Stimulated activated CD4-positive, alpha-beta T cell treated with anti-CD3 and anti-CD28 coated beads, Interleukin-2, amount 100 ng/mL, for 48 hours (primary cell): ENCODE measurements at places on chromosomes 12 and 14.

DNA sequence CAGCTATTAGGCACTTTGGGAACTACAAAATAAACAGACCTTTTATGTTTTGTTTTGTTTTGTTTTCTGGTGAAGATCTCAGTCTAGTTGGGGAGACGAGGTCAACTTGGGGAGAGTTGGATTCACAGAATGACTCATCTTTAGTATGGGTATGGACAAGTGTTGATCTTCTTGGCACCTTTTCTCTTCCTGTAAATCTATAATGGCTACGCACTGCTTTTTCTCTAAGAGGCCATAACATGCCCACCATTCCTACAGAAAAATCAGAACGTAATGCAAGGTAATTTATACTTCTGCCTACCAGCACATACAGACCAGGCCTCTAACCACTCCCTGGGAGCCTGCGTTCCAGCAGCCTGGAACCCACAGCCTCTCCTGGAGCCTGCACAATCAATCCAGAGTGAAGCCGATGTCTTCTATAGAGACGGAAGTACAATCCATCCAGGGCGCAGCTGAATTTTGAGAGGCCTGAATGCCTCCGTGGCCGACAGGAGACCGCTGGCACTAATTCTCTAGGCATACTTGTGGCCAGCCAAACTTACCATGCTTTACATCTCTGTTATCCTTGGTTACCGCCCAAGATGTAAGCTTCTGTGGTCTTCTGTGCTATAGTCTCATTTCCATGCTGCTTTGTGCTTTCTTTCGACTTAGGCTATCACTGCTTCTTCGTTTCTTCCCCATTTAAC, 717 bp downstream of the PPHLN1 start:
- DNase-seq, result no peak

GRCh38 chr12:58919231-58920101, 838 bp downstream of the LRIG3 start:
- DNase-seq, result no peak

DNA sequence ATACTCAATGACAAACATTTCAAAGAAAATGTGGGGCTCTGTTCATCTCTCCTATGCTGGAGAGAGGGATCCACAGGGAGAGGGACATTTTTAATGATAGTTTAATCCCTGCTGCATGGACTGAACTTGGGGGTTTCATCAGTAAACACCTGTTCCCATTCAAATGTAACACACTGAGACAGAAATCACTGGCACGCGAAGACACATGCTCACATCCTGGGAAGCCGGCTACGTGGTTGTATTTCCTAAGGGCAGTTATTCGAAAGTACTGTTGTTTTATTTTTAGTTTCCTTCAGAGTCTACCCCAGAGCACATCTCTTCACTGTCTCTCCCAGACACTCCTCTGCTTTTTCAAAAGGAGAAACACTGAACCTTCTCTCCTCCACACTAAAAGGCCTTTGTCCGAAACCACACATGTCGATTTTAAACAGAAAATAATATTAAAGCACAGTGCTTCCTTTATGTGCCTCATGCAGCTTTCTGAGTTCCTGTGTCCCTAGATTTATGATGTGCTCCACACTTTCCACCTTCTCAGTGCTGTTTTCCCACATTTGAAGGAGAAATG, 52.8 kb downstream of the PTHLH start:
- DNase-seq, result no peak

DNA sequence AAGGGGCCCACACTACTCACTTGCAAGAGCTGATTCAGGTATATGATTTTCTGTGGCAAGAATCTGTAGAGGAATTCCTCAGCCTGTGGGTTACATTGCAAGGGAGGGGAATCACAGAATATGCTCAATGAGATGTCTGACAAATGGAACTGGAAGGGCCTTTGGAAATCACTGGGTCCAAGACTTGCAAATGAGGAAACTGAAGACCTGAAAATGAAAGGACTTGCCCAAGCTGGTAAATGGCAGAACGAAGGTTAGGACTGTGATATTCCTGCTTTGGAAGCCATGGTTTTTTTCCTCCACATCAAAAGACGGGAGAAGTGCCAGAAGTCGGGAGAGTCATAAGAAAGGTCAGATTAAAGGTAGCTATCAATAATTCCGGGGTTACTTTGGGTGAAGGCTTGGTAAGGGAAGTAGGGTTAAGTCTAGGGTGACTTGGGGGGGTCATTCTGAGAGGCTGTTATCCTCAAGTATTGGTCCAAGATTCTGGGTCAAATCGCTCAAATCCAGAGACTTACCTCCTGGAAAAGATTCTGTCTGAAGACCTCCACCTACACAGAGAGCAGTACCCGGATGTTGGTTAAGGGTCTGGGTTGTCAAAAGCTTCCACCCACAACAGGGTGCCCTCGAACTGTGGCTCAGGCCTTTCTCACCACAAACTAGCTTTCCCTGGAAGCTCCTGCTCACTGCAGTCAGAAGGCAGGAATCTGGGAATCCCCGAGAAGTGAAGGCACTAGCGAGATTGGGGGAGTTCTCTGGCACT, 539 bp downstream of the PSME2 start:
- no peak for DNase-seq

DNA sequence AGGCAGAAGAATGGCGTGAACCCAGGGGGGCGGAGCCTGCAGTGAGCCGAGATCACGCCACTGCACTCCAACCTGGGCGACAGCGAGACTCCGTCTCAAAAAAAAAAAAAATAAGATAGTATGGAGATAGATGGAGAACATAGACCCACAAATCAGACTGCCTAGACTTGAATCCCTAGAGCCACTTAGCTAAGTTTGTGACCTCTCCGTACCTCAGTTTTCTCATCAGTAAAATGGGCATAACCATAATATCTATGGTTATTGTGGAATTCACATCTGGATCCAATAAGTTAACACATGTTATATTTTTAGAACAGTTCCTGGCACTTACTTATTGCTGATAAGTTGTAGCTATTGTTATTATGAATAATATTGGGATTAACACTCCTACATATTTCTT, 7.2 kb downstream of the PROX2 start:
- no peak for DNase-seq

DNA sequence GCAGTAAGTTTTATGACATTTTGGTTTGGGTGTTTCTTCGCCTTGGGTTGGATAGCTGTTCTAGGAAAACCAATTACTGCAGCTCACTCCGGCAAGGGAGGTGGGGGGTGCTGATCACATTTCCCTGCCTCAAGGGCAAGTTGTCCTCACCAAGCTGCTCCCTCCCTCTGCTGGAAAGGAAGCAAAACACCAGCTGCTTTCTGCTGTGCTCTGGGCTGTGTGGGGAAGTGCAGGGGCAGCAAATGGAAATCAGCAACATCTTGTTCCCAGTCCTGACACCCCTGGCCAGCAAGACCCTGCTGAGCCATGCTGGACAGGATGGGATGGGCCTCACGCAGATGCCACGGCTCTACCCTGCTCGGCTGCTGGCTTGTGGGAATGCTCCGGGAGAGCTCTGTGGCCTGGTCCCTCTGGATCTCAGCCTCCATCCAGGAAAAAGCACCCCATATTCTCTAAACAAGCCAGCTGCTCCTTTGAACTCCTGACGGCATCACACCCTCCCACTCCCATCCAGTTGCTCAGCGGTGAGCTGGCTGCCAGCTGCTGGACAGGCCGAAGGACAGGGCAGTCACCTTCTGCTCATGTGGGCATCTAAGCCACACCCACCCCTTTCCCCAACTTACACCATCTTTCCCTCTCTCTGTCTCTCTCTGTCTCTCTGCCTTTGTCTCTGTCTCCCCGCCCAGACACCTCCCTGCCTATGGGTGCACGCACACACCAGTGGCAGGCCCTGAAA, 52.4 kb upstream of the EIF5 start:
- DNase-seq, result no peak

GRCh38 chr14:60106339-60106738, 14.6 kb downstream of the PCNX4 start:
- DNase-seq, result no peak

DNA sequence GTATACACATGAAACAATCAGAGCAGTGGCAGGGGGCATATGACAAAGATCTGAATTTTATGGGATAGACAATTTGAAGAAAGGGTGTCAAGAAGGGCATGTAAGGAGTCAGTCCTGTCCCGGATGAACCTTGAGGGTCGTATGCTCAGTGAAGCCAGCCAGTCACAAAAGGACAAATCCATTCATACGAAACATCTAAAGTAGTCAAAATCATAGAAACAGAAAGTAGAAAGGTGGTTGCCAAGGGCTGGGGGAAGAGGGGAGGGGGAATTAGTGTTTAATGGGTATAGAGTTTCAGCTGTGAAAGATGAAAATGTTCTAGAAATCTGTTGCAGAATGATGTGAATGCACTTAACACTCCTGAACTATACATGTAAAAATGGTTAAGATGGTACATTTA, 157.5 kb downstream of the TGFB3 start:
- no peak for DNase-seq

- no peak for DNase-seq
Measured at GRCh38 chr12:52321418-52321817, 220 bp upstream of the KRT83 start.

- DNase-seq, result no peak
Measured at GRCh38 chr14:80780500-80780899, 161.0 kb downstream of the CEP128 start.

- DNase-seq, result no peak
Measured at GRCh38 chr14:100711493-100711892, 15.2 kb upstream of the DLK1 start.

- peak; percentile 32 for DNase-seq
Measured at GRCh38 chr12:12561371-12562015, 1.2 kb downstream of the DUSP16 start.

GRCh38 chr12:114919479-114919878, 235.5 kb upstream of the TBX3 start:
- DNase-seq, result no peak

DNA sequence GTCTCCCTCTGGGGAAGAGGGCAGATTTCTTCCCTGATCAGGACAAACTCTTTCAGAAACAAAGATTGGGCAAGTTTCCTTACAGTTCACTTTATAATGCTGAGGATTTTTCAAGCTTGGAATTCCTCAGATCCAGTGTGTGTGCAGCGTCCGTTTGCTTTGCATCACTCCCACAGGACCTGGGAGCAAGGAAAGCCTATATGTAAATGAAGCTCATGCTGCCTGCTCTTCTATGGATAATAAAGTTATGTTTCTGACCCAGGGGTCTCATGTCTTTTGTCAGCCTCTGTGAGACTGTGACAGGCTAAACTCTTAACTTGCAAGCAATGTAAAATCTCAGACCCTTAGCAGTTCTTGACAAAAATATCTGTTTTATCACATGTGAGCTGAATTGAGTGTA, 41.6 kb downstream of the TRHDE start:
- no peak for DNase-seq

DNA sequence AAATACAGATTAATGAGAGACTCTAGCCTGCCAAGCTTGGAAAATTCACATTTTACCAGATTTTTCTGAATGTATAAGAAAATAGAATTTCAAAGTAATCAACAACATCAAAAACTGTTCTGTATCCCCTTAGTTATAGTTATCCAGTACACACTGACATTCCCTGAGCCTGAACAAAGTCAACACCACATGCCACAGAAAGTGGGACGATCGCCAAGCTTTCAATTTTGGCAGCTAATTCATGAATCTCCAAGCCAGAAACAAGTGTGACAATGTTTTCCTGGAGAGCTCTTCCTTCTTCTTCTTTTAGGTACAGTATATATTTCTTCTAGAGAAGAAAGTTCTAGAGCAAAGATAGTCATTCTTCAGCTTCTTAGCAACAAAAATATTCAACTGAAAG, 290.2 kb downstream of the PRKD1 start:
- DNase-seq, result no peak

GRCh38 chr12:111529424-111530368, 69.4 kb downstream of the ATXN2 start:
- peak; percentile 44 for DNase-seq

GRCh38 chr14:26548406-26548805, 49.4 kb downstream of the NOVA1 start:
- DNase-seq, result no peak

GRCh38 chr14:68788996-68789820, 3.7 kb downstream of the ZFP36L1 start:
- peak; percentile 79 for DNase-seq

GRCh38 chr14:26395726-26396125, 202.1 kb downstream of the NOVA1 start:
- no peak for DNase-seq

DNA sequence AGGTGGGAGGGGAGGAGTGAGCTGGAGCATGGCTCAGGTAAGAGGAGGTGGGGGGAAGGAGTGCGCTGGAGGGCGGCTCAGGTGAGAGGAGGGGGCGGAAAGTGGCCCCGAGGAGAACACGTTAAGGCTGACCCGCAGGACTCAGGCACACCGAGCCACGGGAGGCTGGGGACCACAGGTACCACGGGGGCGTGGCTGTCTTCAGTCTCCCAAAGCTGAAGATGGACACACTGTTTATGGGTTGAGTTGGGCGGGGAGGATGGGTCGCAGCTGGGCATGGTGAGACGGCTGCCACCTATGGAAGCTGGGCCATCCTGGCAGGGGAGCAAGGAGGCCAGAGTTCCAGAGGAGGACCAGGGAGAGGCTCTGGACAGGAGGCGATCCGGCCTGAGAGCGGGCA, 23.5 kb downstream of the UBR7 start:
- DNase-seq, result no peak

GRCh38 chr12:116504438-116504837, 54.7 kb upstream of the MAP1LC3B2 start:
- DNase-seq, result no peak

- no peak for DNase-seq
Measured at GRCh38 chr12:39736406-39736805, 116.8 kb upstream of the ABCD2 start.

DNA sequence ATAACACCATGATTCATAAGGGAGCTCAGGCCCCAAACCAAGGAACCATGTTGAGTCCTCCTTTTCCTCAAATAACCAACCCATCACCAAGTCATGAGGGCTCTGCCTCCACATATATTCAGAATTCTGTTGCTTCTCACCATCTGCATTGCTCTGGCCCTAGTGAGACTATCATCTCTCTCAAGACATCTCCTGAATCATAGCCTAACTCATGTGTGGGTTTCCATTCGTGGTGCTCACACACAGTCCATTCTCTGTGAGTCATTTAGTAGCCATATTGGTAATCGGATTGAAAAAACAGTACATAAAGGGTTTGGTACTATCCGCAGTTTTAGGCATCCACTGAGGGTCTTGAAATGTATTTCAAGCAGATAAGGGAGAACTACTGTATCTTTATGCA, 5.1 kb upstream of the SLC38A2 start:
- no peak for DNase-seq

- DNase-seq, result no peak
Measured at GRCh38 chr12:21774358-21775132, at the start of gene KCNJ8. Gene KCNJ8, minus strand, starts transcription at chr12:21774706. Its CDS starts 1,090 bp downstream, at chr12:21773616.

- DNase-seq, result peak; percentile 21
Measured at GRCh38 chr14:67420102-67420739, 8.3 kb upstream of the PLEK2 start.

DNA sequence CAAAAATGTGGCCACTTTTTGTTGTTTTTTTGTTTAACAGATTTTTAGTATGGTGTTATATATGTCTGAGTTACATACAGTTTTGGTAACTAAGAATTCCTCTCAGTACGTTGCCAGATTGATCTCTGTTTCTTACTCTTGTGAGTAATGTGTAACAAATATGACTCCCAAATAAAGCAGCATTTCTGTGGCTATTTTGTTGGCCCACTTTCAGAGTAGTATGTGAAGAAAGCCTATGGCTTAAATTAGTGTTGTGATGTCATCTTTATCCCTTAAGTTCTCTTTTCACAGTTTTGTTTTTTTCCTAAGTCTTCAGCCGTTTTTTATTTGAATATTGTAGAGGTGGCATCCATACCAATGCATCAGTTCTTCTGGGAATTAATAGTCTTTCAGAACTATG, 10.7 kb downstream of the PCNX4 start:
- no peak for DNase-seq
